ENCODE measurements at places on chromosomes 5 and 9.

- DNase-seq = no peak
Observed at GRCh38 chr9:115193777-115194176, 75.8 kb upstream of the TNC start.

- DNase-seq = no peak
Observed at GRCh38 chr5:77718934-77719610, 57.1 kb downstream of the TBCA start.

DNA sequence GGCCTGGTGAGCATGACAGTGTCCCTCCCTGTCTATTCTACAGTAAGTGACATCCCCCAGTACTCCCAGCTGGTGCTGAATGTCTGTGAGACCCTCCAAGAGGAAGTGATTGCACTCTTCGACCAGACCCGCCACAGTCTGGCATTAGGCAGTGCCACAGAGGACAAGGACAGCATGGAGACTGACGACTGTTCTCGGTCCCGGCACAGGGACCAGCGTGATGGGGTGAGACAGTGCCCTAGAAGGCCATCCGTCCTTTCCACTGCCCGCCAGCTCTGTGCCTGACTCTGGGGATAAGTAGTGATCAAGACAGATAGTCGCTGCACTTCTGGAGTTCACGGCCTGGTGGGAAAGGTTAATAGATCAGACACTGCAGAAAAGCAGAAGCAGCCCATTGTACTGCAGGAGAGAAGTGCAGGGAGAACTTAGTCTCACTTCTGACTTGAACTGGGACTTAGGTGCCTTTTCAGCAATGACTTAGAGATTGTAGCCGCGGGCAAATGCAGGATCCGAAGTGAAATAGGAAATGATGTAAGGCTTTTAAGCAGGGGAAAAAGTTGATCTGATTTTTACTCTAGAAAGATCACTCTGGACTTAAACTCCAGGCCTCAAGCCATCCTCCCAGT lies 28.4 kb downstream of the SH3GLB2 start:
- no peak for DNase-seq

DNA sequence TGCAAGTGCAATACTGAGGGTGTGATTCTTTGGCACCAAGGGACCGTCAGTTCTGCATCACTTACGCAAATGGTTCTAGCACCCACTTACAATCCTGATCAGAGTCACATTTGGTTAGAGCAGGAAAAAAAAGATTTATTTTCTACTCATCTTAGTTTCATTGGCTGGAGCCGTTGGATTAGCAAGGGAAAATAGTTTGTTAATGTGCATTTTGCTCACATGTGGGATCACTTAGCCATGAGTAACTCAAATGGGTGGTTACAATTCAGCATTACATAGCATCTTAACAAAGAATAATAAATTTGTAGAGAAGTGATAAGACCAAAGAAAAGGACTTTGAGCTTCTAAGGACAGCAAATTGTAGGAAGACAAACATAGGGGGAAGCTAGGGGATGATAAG lies 216.9 kb downstream of the AUH start:
- no peak for DNase-seq

- DNase-seq = no peak
Observed at GRCh38 chr5:54296386-54296785, 14.0 kb downstream of the ARL15 start.

- no peak for DNase-seq
Observed at GRCh38 chr9:69130456-69131441, 43.3 kb upstream of the TJP2 start.

DNA sequence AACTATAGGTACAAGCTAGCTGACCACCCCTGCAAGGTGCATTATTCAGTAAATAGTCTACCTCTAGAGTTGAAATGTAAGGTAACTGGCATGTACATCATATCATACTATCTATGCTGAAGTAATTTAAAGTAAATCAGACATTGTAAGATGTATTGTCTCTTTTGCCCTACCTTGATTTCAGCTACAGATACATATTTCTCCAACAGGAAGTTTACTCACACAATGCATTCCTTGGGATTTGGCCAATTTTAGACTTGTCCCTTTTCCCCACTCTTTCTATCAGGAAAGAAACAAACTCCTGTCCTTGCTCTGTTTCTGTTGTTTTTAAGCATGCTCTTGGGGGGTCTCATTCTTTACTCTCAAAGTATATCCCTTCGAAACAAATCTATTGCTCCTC lies 58.5 kb upstream of the TSLP start:
- DNase-seq = no peak

DNA sequence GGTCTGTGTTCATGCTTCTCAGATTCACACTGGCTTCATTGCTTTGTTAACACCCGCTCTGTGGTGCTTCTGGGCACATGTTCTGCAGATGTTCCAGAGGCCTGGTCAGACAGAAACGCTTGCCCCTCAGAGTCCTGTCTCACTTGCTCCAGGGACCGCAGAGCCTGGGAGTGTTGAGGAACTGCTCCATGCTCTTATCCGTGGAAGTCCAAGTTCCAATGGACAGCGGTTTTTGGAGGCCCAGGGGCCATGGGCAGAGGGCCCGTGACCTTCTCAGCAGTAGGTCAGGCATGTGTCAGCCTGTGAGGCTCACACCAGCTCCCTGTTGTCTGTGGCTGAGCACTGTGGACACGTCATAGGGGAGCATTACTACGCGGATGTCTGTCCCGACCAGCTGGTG lies 364.7 kb upstream of the IRX1 start:
- DNase-seq = no peak

- DNase-seq = no peak
Observed at GRCh38 chr5:1405539-1406530, 39.4 kb downstream of the SLC6A3 start.

DNA sequence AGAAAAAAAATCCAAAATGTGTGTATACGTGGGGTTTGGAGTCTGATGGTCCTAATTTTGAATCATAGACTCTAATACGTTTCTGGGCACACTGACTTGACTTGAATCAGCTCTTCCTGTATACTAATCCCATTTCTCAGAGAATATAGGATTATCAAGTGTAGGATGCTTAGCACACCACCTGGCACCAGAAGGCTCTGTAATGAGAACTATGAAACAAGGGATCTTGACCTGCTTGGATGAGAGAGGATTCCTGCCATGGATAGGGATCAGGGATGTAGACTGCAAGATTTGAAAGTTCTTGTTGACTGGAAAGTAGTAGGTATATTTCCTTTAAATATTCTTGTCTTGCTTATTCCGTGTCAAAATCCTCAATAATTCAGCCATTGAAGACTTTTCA lies 7.8 kb downstream of the HSPA4 start:
- DNase-seq = no peak

GRCh38 chr5:5126444-5126843 lies 13.7 kb upstream of the ADAMTS16 start:
- no peak for DNase-seq

DNA sequence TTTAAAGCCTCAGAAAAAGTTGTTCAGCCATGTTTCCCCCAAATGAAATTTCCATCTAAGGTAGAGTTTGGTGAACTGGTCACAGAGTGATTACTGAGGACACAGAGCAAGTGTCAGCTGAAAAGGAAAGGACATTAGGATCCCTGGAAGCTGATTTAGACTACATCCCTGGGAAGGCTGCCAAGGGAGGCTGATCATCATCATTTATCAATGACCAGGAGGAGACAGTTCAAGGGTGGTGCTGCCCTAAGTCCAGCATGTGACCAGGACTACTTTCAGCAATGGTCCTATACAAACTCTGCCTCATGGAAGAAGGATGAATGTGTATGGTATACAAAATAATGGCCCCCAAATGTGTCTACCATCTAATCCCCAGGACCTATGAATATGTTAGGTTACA lies 120.6 kb downstream of the PIK3R1 start:
- no peak for DNase-seq

- DNase-seq = no peak
Observed at GRCh38 chr9:128494746-128495129, 9.8 kb upstream of the GLE1 start.

DNA sequence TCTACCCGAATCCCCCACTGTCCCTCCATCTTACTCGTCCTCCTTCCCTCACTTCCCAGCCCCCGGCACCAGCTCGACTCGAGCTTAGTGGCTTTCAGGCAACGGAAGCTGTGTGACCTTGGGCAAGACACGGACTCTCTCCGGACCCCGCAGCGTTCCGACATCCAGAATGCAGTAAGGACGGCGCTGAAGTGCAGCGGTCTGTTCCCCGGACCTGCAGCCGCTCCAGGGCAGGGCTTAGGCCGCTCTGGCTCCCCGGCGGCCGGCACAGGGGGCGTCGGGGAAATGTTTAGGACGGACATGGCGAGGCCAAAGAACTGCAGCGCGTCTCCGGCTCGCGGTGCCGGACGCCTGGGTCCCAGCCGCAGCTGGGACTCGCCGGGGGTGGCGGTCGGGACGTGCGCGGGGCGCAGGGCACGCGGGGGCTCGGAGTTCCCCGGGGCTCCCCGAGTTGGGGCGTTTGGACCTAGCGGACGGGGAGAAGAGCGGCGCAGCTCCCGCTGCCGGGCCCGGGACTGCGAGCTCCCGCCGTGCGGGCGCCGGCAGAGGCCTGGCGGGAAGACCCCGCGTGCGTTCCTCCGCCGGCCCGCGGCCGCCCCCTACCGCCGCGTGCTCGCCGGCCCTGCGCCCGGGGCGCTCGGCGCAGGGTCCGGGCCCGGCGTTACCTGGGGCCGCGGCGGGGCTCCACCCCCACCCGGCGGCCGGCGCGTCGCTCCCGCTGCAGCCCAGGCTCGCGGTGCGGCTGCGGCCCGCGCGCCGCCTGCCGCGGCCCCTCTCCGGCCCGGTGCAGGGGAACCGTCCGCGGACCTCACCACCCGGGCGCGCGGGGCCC lies 5.6 kb upstream of the RNF44 start:
- DNase-seq = peak; percentile 37

- DNase-seq = no peak
Observed at GRCh38 chr5:158389786-158390185, 530.8 kb upstream of the CLINT1 start.

DNA sequence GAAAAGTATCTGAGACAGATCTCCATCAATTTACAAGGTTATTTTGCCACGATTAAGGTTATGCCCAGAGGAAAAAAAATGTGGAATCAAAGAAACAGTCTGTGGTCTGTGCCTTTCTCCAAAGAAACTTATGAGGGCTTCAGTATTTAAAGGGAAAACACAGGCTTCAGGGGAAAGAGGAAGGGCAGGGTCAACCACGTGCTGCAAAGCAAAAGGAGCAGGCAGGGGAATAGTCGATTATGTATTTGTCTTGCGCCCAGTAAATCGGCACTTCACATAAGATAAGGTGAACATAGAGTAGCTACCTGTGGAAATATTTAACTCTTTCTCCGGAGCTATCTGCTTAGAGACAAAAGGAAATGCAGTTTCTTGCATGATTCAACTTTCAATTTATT lies 343.7 kb downstream of the RAB3C start:
- DNase-seq = no peak

GRCh38 chr5:151174612-151175101 lies 17.1 kb upstream of the ANXA6 start:
- no peak for DNase-seq

GRCh38 chr9:33799928-33800704 lies 4.8 kb downstream of the PRSS3 start:
- DNase-seq = no peak
